ENCODE measurements at places on chromosomes 16 and 17.

DNA sequence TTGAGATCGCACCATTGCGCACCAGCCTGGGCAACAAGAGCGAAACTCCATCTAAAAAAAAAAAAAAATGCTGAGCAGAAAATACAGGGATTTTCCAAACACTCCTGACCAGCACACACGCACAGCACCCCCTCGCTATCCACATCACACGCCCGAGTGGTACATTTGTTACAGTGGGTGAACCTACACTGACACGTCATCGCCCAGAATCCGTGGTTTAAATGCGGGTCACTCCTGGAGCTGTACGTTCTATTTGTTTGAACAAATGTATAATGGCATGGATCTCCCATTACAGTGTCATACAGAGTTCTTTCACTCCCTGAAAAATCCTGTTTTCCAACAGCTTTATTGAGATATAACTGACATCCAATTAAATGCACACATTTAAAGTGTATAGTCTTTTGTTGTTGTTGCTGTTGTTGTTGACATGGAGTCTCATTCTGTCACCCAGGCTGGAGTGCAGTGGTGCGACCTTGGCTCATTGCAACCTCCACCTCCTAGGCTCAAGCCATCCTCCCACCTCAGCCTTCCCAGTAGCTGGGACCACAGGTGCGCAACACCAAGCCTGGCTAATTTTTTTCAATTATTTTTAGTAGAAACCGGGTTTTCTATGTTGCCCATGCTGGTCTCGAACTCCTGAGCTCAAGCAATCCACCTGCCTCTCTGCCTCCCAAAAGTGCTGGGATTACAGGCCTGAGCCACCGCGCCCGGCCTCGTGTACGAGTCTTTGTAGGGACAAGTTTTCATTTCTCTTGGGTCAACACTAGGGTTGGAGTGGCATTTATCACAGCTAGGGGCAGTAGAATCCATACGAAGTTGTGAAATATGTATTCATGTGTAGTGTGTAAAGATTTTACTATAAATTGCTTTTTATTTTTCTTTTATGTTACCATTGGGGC lies 4.4 kb upstream of the CARHSP1 start:
- DNase-seq = no peak

DNA sequence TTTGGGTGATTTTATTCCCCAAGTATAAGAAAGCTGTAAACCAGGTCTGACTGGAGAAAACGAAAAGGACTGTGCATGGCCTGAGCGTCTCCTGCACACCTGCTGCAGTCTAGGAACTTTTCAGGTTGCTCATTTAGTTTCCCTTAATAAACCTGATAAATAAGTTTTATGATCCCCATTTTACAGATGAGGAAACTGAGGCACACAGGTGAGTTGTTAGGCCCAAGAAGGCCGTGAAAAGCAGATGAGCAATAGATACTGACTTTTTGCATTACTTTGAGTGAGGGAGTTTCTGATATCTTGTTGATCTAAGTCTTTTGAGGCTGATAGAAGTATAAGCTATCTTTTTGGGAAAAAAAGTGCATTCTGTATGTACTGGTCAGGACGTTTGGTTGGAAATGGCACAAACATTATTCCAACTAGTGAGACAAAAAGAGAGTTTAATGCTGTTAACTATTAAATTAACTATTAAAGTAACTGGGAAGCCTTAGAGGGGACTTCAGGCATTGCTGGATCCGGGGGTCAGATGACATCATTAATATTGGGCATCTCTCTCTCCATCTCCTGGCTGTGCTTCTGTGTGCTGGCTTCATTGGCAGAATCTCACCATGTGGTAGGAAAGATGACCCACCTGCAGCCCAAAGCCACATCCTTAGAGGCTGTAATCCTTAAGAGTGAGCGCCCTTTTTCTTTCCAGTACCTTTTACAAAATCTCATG lies 163.4 kb downstream of the CMIP start:
- DNase-seq = no peak

GRCh38 chr17:40615068-40615840 lies 32.4 kb downstream of the SMARCE1 start:
- no peak for DNase-seq

DNA sequence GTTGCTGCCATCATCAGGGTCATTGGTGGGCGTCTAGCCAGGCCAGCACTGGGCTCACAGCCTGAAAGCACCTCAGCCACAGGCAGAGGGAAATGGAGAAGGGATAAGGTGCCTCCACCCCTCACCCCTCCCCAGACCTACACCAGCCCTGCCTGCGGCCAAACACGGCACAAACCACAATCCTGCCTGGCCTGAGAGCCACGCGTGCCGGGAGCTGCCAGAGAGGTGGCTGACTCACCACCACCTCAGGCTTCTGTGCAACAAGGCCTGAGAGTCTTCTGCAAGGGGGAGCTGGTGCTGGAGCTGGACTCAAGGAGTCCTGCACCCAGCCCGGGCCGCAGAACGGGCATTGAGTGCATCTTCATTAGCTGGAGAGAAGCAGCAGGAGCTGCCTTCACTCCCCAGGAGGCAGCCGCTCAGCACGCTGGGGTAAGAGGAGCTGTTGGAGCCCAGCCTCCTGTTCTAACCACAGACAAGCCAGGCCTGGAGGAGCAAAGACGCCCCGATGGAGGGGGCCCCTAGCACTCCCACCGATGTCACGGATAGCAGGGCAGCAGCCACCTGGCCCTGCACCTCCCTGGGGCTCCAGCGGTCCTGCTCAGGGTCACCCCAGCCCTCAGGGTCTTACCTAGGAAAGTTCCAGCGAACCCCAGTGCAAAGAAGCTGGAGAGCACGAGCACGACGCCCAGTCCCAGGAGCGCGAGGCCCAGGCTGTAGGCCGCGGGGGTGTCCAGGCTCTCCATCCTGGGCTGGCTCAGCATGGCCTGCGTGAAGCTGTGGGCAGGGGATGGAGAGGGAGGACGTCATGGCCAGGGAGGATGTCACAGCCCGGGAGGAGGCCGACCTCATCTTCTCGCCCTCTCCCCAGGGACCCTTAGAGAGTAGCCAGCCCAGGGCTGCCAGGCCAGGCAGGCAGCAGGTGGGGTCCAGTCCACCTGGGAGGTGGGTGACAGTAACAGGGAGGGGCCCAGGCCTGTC lies 16.0 kb upstream of the RASD1 start:
- DNase-seq = no peak

DNA sequence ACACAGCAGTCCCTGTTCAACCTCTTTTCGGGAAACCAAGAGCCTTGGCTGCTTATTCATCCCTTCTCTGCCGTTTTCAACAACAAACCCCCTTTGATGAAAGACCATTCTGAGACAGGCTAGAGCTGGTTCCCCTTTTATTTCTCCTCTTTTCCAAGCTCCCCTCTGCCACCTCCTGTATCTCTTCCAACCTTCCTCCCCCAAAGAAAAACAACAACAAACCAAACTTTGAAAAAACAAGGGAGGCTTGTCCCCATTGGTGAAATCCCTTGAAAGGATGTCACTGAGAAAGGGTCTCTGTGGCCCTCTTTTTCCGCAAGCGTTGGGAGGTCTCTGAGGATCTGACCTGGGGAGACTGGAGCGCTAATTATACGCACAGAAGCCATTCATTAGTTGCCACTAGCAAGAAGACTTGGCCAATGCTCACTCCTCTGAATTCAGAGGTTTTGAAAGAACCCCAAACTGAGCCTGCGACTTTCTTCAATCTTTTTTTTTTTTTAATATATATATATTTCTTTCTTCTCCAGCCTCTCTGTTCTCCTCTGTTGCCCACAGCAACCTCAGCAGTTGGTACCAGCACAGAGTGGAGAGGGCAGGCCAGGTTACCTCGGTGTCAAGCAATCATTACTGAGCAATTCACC lies 101.4 kb downstream of the PITPNC1 start:
- DNase-seq = no peak

DNA sequence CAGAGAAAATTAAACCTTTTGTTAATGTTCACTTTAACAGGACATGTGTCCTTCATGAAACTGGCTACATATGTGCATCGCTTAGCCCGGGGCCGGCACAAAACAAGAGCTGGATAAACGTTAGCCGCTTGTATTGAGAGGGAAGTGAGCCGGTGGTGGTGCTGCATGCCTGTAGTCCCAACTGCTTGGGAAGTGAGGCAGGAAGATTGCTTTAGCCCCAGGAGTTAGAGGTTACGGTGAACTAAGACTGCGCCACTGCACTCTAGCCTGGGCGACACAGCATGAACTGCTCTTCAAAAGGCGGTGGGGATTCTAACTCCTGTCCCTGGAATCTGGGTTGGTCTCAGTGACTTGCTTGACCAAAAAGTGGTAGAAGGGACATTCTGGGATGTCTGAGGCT lies 15.0 kb upstream of the SPHK1 start:
- no peak for DNase-seq

GRCh38 chr16:21600031-21600773 lies 825 bp downstream of the METTL9 start:
- no peak for DNase-seq

DNA sequence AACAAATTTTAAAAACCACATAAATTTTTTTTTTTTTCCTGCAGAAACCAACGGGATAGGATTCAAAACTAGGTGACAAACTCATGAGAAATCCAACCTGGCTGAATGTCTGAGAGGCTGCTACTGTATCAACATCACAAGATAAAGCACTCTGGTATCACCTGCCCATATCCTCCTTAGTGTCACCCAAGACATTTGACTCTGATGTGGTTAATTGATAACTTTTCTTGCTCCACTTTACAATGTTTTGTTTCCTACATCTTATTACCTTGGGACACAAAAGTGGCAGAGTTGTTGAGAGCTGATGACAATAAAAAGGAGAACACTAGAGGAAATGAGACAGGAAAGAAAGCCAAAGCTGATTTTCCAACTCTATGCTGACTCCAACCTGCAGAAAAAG lies 4.0 kb upstream of the FBXL20 start:
- DNase-seq = no peak
